ENCODE measurements at places on chromosomes 16 and 17.
A peak's percentile ranks its signal among the peaks of the same experiment; 100 is the strongest.

- no peak for DNase-seq
These were observed 17.4 kb upstream of the ICAM2 start for GRCh38 chr17:64037802-64038201.

- no peak for DNase-seq
These were observed 6.9 kb downstream of the PPY start for GRCh38 chr17:43935204-43935925.

GRCh38 chr17:41678411-41678906 is 10.2 kb upstream of the EIF1 start:
- peak; percentile 65 for DNase-seq

DNA sequence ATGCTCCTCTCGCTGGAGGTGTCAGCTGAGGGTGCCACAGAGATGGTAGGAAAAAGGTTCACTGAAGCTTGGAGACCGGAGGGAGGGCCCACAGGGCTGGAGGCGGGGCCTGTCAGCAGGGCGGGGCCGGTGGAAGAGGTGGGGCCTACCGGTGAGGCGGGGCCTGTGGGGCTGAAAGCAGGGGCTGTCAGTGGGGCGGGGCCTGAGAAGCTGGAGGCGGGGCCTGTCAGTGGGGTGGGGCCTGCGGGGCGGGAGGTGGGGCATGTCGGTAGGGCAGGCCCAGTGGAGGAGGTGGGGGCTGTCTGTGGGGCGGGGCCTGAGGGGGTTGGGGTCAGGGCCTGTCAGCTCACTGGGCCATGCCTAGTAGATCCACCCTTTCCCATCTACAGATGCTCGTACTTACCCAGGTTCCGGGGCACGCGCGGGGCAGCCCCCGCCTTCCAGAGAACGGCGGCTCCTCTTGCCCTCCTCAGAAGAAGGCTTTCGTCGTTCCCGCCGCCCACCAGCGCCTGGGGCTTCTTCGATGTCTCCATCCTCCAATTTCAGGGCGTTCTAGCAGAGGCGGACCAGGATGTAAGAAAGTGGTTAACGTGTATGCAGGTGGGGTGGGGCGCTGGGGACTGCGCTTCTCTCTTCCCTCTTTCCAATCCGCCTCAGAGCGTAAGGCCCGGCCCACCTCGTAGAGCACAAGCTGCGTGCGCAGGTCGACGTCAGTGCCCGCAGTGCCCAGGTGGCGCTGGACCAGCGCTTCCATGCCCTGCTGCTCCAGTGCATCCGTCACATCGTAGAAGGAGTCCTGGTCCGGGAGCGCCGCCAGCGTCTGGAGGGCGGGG is 9.8 kb downstream of the TMEM208 start:
- DNase-seq = peak; percentile 71

GRCh38 chr17:31291820-31292219 is 5.2 kb downstream of the OMG start:
- no peak for DNase-seq

DNA sequence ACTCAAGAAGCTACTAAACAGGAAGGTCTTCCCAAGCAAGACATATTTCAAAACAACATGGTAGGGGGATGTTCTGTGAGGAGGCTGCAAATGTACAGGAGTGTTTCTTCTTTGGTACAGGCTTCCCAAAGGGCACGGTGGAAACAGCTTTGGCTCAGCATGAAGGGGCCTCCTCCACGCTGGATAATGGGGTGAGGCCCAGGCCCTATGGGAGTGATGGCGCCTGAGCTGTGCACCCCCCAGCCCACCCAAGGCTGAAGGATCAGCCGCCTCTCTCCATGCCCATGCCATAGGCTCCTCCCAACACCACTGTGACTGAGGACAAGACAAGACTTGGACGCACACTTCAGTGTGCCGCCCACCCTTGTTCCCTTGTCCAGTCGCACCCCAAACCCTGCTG is 6.8 kb downstream of the CD300E start:
- no peak for DNase-seq

GRCh38 chr16:30628628-30629540 is 18.7 kb upstream of the ZNF689 start:
- DNase-seq = peak; percentile 46

DNA sequence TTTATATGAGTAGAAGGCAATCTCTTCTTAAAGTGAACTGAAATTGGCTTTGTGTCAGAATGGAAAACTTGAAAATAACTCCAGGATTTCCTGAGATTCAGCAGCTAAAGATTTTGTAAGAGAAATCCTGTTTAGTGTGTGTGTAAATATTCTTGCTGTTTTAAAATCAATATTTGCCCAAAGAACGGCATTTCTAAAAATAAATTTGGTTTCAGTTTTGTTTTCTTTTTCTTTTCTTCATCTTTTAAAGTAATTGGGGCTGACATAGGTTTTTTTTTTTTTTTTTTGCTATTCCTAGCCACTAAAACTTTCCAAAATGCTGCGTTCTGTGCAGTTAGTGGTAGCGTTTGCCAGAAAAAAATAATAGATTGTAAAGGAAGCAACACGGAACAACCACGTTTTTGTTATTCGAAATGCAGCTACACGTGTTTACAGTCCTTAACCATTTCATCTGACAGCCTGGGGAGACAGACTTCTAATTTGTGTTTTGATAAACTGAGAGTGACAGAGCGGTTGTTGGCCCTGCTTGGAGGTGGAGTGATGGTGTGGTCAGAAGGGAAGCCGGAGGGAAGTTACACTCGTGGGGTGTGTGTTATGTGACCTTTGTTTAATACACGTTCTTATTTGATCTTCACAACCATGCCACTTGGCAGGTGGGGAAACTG is 21.6 kb upstream of the SMPD3 start:
- no peak for DNase-seq

- no peak for DNase-seq
These were observed 39.1 kb downstream of the CPNE2 start for GRCh38 chr16:57131351-57131970.

DNA sequence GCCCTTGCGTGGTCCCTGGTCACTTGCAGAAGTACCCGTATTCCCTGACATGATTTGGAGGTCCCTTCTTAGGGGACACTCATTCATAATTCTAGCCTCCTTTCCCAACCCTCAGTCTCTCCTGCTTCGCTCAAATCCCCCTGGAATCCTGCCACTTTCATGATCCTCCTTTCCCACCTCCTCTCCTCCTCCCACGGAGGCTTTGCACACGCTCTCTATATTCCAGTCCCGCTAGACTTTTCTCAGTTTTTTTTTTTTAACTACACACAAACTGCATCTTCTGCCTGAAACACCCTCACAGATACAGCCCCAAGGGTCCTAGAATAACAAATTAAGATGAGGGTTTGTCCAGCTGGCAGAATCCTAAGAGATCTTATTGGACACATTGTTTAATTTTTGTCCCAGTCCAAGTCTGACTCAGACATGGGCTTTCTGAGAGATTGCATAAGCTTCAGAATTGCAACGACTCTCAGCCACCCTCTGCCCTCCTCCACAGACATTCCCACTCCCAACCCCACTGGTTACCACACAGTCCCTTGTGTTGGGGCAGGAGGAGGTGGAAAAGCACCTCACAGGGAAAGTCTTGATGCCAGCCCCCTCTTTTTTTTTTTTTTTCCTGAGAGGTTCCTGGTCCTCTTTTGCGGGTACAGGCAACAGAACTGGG is 739.5 kb upstream of the EEF2KMT start:
- DNase-seq = no peak

DNA sequence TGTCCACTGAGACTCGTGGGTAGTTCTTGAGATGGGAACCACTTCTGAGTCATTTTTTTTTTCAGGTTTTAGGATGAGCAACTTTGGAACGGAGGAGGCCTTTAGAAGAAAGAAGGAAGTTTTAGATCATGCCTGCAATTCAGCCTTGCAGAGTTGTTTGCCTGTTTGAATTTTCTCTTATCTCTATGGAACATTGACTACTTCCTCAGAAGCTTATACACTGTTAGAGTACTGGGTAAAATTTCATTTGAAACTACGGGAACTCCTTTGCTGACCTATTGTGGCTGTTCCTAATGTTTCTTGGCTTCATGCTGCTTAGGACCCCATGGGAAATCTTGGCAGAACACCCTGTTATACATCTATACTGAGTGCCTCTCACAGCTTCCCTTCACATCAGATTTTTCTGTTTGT is 70.8 kb downstream of the MAP2K6 start:
- no peak for DNase-seq

DNA sequence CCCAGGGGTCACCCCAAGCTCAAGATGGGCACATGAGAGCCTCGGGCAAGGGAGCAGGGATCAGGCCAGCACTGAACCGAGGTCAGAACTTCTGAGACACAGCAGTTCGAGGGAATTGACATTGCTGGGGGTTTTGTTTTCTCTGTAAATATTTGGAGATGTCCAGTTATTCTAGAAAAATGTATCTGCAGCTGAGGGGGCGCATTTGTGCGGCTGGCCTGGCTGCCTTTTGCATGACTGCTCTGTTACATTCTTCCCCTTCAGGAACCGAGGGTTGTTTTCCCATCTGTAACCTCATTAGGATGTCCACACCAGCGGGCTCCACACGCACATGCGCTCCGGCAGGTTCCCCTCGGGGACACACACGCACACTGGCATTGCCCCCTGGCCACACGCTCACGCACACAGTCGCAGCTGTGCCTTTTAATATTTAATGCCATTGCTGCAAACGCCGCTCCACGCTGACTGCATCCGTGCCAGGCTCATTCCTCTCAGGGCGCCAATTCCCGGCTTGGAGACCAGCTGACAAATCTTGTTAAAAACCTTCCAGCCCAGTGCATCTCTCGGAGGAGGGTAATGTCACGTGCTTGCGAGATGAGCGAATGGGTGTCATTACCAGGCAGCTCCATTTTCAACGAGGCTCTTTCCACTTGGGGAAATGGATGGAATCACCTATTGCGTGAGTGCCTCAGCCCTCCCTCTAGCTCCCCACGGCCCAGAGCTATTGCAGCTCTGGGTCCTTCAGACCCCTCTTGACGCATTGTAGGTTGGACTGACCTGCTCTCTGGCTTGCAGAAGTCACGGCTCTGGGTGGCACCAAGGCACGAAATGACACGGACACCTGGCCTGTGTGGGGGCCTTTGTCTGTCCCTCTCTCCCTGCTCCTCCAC is 13.1 kb downstream of the CCR7 start:
- no peak for DNase-seq

DNA sequence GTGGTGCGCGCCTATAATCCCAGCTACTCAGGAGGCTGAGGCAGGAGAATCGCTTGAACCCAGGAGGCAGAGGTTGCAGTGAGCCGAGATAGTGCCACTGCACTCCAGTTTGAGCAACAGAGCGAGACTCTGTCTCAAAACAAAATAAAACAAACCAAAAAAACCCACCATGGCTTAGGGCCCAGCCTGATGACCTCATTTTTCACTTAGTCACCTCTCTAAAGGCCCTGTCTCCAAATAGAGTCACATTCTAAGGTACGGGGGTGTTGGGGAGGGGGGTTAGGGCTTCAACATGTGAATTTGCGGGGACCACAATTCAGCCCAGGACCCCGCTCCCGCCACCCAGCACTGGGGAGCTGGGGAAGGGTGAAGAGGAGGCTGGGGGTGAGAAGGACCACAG is 1.4 kb upstream of the STH start:
- no peak for DNase-seq

GRCh38 chr17:17157041-17157440 is 49.1 kb downstream of the PLD6 start:
- no peak for DNase-seq

DNA sequence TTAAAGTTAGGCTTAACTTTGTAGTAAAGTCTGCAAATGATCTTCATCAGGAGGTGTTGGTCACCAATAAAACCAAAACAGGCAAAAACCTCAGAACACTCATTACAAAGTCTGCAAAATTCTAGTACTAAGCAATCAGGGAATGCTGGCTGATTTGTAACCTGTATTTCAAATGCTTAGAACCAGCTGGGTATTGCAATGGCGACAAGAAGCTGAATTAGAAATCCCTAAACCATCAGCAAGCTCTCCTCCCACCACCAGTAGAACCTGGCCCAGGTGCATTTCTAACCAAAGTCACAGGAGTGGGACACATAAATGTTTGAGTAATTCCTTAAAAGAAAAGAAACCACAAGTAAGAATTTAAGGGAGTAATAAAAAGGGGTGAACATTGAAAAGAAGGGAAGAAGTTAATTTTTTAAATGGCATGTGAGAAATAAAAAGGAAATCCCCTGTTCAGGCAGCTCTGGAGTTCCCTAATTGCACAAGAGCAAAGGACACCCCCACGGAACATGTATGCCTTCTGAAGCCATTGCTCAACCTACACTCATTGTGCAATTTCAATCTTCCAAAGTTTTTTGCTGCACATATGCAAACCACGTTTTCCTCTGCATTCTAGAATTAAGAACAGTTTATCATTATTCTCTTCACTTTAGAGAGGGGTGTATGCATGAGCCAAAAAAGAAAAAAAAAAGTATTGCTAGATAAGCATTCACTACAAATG is 102.9 kb downstream of the HIC1 start:
- DNase-seq = peak; percentile 84

DNA sequence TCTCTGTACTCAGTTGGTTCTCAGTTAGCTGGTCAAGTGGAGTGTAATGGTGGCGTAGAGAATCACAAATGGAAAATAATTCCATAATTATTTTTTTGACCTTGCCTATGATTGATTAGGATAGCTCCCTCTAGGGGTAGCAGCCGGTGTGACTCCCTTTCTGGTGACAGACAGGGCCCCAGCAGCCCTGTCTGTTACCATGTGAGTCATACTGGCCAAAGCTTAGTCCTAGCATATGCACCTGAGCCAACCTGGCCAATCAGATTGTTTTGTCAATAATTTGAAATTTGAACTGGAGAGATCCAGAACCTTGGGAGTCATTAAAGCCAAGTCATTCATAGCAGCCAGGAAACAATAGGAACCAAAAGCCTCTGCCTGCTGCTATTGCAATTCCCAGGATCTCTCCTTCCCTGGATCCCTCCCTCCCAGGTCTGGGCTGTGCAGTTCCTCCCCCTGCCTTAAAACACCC is 5.6 kb downstream of the PNPO start:
- peak; percentile 96 for DNase-seq

DNA sequence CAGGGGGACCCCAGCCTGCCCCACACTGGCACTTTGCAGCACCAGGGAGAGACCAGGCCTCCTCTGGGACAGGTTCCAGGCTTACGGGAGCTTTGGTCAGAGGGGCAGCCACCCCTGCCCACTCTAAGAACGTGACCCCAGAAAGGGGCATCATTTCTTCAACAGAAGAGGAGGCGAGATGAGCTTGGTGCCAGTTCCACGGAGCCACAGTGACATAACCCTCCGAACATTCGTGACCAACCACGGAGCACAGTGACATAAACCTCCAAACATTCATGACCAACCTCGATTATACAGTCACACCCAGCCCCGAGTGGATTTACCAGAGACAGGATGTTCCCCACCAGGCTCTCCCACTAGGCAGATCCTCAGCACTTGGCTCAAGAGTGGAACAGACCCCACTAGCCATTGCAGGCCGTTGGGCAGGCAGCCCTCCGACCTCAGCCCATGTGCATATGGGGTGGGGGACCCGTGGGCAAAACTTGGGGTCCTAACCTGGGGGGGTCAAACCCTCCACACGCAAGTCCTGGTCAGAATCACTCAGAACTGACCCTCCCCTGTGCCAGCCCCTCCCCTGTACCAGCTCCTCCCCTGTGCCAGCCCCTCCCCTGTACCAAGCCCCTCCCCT is 112.9 kb downstream of the METRNL start:
- DNase-seq = no peak
